ENCODE measurements at places on chromosomes 3 and 15.
A peak's percentile ranks its signal among the peaks of the same experiment; 100 is the strongest.

GRCh38 chr3:112610121-112610520 is 30.8 kb downstream of the CCDC80 start:
- peak; percentile 60 for DNase-seq

DNA sequence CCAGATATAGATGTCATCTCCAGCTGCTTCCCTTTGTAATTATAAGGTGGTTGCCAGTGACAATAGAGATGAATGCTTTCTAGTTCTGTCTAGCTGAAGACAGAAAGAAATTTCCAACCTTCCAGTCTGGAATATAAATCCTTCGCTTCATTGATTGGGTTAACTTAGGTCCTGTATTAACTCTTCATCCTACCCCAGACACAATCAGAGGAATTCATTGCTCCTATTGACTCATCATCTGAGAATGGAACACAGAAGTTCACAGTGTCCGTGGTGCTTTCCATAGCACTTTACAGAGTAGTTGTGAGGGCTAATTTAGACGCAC is 241.4 kb downstream of the NFKBIZ start:
- no peak for DNase-seq

- no peak for DNase-seq
Measured at GRCh38 chr3:141663993-141664392, 74.1 kb upstream of the RNF7 start.

- DNase-seq = no peak
Measured at GRCh38 chr15:93257920-93258319, 168.9 kb upstream of the RGMA start.

- DNase-seq = peak; percentile 60
Measured at GRCh38 chr3:188296761-188297612, 143.0 kb downstream of the LPP start.

DNA sequence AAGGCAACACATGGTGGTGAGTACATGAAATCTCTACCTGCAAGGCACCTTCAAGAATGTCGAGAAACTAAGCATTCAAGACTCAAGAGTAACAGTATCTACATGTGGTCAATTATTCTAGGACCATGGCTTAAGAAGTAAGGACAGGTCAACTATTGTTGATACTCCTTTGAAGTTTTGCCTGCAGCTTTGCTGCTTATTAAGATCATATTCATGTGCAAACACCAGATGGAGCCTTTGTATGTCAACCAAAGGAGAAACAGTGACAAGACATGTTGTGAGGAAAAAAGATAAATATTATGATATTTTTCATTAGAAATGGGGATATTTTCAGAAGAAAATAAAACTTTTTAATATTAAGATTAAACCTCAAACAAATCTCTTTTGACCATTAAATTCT is 52.3 kb upstream of the FGF7 start:
- DNase-seq = peak; percentile 42

DNA sequence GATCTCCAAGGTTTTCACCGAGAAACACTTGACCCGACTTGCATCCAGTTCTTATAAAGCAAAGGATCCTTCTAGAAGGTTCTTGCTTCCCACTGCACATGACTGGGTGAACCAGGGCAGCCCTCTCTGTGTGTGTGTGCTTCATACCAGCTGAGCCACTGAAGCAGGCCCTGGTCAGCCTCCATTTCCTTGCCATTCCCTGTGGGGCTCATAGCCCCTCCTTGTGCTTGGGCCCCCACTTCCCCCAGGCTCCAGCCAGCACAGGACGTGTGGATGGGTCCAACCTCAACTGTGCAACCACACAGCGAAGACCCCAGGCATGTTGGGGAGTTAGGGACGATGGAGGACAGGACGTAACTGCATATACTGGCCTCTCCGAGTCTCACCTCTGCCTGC is 15.5 kb downstream of the KLF15 start:
- no peak for DNase-seq

- DNase-seq = no peak
Measured at GRCh38 chr3:156973954-156974353, 147.8 kb downstream of the LEKR1 start.

DNA sequence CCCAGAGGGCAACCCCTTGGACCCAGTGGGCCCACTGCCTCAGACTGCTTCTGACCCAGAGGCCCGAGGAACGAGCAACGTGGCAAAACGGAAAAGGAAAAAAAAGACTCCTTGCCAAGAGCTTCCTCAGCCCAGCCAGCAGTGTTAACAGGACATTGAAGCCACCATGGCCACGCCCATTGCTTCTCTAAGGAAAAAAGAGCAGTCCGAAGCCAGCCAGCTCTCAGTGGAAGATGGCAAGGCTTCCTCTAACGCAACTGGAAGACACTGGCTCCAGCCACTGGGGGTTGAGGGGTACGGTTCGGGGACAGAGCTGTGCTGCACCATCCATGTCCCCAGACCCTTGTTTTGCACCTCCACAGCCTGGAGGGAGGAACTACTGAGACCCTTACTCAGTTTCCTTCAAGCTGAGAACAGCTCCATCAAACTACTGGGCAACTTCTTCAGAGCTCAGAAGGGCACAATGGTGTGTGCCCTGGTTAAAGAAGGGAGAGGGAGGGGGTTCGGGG is 10.7 kb downstream of the BMF start:
- peak; percentile 84 for DNase-seq

DNA sequence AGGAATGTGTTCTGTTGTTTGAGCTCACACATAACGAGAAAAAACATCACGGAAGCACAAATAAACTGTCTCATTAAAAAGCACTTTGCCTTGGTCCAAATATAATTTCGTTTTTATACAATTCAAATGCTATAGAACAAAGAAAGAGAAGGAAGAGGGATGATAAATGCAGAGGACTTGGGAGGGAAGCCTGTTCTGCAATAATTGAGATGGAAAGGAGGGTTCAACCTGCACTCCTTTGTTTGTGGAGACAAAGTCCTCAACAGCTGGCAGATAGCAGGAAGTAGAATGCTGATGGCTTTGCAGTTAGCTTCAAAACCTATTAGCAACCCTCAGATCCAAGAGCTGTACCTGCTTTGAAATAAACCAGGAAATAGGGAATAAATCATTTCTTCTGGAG is 1010.8 kb downstream of the FHIT start:
- no peak for DNase-seq
